ENCODE measurements at places on chromosomes 1 and 21.

DNA sequence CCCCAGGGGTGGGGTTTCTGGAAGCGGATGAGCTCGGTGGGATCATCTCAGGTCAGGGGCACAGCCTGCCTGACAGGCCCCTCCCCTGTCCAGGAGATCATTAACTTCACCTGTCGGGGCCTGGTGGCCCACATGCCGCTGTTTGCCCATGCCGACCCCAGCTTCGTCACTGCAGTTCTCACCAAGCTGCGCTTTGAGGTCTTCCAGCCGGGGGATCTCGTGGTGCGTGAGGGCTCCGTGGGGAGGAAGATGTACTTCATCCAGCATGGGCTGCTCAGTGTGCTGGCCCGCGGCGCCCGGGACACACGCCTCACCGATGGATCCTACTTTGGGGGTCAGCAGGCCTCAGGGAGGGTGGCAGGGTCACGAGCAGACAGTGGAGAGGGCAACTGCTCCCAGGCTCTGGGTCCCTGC lies 8.4 kb downstream of the HCN3 start:
- no peak for DNase-seq

- DNase-seq = no peak
Measured at GRCh38 chr1:15280416-15280815, 33.4 kb downstream of the FHAD1 start.

- no peak for DNase-seq
Measured at GRCh38 chr1:84785271-84786036, 95.2 kb upstream of the SSX2IP start.

GRCh38 chr1:43460988-43461693 lies 7.4 kb upstream of the HYI start:
- no peak for DNase-seq

Data from activated naive CD4-positive, alpha-beta T cell (primary cell).